ENCODE measurements at places on chromosomes 13 and 19. TPM values are rescaled to one million over a fixed set of nuclear protein-coding genes. Genes with fewer than 3 reads are reported as not detected.

Gene FCGBP
- 6.4 TPM for total RNA-seq

- DNase-seq: no peak
These were observed 7.1 kb upstream of the KL start for GRCh38 chr13:33008946-33009722.

- DNase-seq: no peak
These were observed 47.7 kb downstream of the LATS2 start for GRCh38 chr13:21013682-21014038.

DNA sequence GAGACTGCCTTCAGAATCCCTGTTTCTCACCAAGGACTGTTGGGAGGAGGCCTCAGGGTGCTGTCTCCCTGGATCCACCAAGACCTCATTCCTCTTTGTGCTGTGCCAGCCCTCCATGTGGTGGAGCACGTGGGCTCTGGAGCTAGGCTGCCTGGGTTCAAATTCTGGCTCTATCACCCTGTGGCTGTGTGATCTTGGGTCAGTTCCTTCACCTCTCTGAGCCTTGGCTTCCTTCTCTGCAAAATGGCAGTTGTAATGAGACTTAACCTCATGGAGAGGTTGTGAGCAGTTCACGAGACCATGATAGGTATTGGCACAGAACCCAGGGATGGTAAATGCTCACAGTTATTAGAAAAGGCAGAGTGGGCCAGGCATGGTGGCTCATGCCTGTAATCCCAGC is 6.4 kb downstream of the PNMA8C start:
- DNase-seq: no peak

GRCh38 chr19:18263324-18264136 is 10.7 kb downstream of the IQCN start:
- DNase-seq: no peak

GRCh38 chr19:54155694-54156093 is 3.8 kb downstream of the LENG1 start:
- DNase-seq: no peak
